ENCODE measurements at places on chromosomes 7 and 10. TPM values are rescaled to one million over a fixed set of nuclear protein-coding genes. Genes with fewer than 3 reads are reported as not detected.

Gene ZNF735
- not detected for total RNA-seq

Gene UNCX
- not detected for total RNA-seq

Gene TFEC
- total RNA-seq, result 15.4 TPM

Gene PHKG1
- 21.8 TPM for total RNA-seq

Gene DYNC1I1
- total RNA-seq, result 46.4 TPM

DNA sequence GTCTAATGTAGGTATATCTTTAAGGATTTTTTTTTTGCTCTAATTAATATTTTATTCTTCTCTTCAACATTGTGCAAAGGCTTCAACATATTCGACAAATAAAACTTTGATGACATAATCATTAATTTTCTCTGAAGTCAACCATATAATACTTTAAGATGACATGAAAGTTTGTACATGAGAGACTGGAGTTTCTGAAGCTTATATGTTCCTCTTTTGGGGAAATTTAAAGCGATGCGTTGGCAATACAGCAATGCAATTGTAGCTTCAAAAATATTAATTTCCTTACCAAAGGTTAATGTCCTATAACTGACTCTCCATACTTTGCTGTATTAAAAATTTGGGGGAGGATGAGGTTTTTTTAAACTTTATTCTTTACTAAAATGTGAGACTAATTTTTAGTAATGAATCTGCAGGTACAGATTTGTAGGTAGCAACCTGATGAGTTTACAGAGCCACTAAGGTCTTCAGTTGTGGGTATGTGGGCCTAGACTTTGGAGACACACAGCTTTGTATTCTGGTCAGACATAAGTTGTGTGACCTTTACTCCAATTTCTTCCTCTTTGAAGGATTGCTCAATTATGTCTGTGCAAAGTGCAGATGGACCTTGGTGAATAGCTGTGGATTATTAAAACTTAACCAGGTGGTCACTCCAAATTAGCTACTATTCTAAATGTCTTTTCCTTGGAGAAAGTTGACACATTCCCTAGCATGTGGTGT lies 18.0 kb upstream of the LIPA start:
- DNase-seq, result no peak

DNA sequence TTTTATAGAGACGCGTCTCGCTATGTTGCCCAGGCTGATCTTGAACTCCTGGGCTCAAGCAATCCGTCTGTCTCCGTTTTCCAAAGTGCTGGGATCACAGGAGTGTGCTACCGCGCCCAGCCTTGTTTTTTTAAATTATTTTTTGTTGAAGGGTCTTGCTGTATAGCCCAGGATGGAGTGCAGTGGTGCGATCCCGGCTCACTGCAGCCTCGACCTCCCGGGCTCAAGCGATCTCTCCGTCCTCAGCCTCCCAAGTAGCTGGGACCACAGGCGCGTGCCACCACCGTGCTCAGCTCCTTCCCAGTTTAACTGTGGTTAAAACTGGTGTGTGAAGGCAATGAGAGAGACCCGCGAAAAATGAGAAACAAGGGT lies 11.0 kb upstream of the HNRNPF start:
- DNase-seq, result no peak

GRCh38 chr10:100562008-100562672 lies 26.4 kb downstream of the HIF1AN start:
- DNase-seq, result peak; percentile 36

- no peak for DNase-seq
Measured at GRCh38 chr10:123766761-123767160, 100.6 kb downstream of the GPR26 start.

DNA sequence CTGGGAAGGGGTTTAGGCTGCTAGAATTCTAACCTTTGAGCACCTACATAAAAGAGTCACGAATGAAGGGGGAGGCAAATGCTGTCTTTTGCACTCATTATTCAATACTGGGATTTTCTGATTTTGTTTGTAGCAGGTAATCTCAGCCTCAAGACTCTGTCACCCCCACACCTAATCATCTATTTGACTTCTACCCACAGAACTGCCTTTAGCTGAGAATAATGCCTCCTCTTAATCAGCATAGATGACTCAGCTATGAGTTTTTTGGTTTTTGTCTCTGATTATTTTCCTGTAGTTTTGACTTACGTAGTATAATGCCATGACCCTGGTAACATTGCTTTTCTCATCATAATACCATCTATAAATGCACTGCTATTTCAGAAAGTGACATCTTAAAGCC lies 42.7 kb upstream of the CACNB2 start:
- DNase-seq, result no peak

GRCh38 chr10:119344381-119344780 lies 137.0 kb downstream of the GRK5 start:
- peak; percentile 23 for DNase-seq

- DNase-seq, result peak; percentile 74
Measured at GRCh38 chr10:100364735-100365391, 17.8 kb downstream of the SCD start.

DNA sequence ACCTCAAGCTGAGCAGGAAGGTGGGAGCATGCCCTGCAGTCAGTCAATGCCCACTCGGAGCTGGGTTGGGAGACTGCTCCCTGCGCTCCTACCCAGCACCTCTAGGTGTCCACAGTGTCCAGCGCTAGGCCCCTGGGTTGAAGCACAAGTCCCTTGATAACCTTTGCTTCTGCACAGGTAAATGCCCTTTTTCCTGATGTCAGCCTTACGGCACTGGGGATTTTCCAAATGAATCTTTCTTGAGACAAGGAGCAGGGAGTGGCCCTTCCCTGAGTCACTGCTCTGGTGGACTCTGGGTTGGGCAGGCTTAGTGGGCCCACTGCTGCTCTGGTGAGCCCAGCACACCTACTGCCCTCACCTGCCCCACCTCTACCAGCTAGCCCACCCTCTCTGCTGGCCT lies 61.9 kb upstream of the OPN4 start:
- no peak for DNase-seq

- DNase-seq, result peak; percentile 42
Measured at GRCh38 chr10:73785721-73786511, 510 bp downstream of the ZSWIM8 start.

- DNase-seq, result no peak
Measured at GRCh38 chr7:47143339-47143738, 438.6 kb downstream of the TNS3 start.

- no peak for DNase-seq
Measured at GRCh38 chr10:77492368-77492994, 145.1 kb downstream of the KCNMA1 start.
